ENCODE measurements at places on chromosomes 13 and 19.
A peak's percentile ranks its signal among the peaks of the same experiment; 100 is the strongest.

DNA sequence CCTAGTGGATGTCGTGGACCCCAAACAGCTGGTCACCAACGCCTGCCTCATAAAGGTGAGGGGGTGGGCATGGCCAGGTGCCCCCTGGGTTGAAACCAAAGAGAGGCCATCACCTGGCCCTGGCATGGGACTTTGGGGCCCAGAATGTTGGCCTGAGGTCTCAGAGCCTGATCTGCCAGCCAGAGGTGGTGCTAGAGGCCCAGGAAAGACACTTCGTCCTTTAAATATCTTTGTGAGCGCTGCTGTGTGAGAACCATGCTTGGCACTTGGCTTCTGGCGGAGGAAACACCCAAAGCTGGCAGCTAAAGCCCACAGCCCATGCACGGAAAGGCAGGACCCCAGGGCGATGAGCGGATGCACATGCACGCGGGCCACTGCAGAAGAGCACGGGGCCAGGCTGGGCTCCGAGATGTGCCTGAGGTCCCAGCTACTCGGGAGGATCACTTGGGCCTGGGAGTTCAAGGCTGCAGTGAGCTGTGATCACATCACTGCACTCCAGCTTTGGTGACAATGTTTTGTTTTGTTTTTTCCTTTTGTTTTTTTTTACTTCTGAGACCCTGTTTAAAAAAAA, 4.3 kb upstream of the ADM5 start:
- ATAC-seq, result no peak

- no peak for ATAC-seq
These were observed 420.1 kb downstream of the TBC1D4 start for GRCh38 chr13:75061909-75062308.

DNA sequence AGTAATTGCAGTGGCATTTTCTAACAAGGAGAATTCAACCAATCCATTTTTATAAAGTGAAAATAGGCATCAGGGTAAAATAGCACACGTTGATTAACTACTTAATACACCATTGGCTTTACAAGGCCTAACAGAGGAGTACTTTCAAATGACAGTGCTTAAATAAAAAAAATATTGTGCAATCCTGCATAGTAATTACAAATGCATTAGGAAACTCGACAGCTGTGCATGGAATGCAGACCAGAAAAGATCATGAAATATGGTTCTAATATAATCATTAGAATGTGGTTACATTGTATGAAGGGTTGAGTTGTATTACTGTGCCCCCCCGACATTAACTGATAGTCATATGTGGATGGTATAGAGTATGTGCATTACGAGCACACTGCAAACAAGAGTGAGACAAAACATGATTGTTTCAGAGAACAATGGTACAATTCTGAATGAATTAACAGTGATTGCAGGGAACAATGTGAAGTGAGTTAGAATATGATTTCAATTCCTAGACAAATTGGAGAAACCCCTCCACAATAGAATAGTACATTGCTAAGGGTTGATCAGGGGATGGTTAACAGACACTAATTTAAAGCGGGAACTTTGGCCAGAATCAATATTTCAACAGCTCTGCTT, 270.6 kb downstream of the GPC5 start:
- no peak for ATAC-seq

- ATAC-seq, result no peak
These were observed 260.0 kb downstream of the NDFIP2 start for GRCh38 chr13:79740991-79741390.

- peak; percentile 68 for ATAC-seq
These were observed at the start of gene SCGB2B2 for GRCh38 chr19:34676697-34677385. Gene SCGB2B2, minus strand, starts transcription at chr19:34677159. Its CDS starts 82,596 bp downstream, at chr19:34594563.

DNA sequence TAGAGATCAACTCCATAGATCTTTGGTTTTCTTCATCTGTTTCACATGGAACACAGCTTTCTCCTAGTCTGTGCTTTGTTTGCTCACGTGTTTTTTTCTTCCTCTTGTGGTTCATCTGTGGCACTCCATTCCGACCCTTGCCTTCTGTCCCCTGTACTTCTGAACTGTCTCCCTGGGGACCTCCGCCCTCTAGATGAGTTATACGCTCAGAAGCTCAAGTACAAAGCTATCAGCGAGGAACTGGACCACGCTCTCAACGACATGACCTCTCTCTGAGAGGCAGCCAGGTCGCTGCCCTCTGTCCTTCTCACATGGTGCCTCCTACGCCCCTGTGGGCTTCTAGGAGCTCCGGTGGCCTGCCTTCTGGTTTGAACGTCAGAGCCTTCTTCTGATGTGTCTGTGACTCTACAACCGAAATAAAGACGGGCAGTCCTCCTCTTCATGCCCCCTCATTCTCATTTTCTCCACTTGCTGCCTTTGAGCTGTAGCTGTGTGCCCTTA, 16.6 kb upstream of the RAB8A start:
- ATAC-seq, result peak; percentile 13

- ATAC-seq, result no peak
These were observed 11.5 kb downstream of the PTPRS start for GRCh38 chr19:5329141-5329540.

DNA sequence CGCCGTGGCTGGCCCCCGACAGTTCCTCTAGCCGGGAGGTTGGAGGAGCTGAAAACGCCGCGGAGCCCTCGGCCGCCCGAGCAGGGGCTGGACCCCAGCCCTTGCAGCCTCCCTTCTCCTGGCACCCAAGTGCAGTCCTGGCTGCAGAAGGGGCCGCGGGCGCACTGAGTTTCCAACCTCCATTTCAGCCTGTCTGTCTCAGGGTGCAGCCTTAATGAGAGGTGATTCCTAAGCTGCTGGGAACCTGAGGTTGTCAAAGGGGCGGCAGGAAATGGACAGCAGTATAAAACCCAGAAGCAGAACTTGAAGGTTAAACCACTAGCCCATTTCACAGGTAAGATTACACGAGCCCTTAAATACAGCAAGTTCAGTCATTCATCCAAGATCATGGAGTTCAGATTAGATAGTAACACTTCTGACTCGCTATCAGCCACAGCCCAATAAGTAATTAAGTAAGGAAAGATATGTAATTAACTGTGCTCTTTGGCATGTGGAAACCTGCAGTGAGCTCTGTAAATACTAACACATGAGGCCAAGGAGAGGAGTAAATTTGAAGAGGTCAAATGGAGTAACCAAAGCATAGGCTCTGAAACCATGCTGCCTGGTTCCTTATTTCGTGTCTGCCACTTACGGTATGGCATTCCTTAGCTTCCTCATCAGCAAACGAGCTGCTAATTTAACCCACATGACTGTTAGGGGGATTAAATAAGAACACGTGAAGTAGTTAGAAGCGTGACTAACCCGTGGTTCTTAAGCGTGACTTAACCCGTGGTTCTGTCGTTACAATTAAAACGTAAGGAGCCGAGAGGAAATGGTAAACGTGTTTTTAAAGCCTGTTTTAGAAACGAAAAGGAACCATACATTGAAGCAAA, 686 bp downstream of the SETDB2 start:
- peak; percentile 13 for ATAC-seq

DNA sequence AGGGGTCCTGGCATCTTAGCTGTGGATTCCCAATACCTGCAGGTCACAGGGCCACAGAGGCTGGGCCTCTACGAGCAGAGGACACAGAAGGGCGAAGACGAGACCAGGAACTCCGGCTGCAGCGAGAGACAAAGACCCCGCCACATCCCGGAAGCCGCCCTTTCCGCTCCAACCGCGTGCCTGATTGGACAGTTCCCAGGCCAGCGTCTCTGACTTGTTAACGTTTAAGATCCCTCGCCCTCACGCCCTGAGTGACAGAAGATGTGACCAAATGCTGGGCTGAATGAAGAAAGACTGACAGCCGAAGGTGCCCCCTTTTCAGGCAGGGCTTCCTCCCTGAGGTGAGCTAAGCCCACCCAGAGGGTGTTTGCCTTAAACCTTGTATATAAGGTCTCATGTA, at the start of gene ZNF98:
ZNF98 (minus strand) TSS at position 136 of the 400 bp plus-strand sequence; CDS start at position 14, 122 bp downstream.
- ATAC-seq, result peak; percentile 61

GRCh38 chr19:18915639-18916038, 3.5 kb downstream of the COPE start:
- no peak for ATAC-seq

- ATAC-seq, result no peak
These were observed 8.3 kb upstream of the NANOS3 start for GRCh38 chr19:13868663-13869062.

- ATAC-seq, result no peak
These were observed 107.8 kb upstream of the TNFSF11 start for GRCh38 chr13:42466123-42466522.

DNA sequence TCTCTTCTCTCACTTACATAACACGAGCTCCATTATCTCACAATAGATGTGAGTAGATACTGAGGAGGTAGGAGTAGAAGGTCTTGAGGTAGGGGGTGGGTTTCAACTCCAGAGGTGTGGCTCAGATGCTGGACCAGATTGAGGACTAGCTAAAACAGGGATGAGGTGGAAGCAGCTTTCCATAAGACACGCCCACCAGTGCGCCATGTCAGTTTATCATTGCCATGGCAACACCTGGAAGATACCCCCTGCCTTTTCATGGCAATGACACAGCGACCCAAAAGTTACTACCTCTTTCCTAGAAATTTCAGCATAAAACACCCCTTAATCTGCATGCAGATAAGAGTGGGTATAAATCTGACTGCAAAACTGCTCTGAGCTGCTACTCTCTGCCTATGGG, 44.1 kb downstream of the KCTD15 start:
- ATAC-seq, result no peak

GRCh38 chr13:48600374-48601364, 53.1 kb upstream of the CYSLTR2 start:
- no peak for ATAC-seq

GRCh38 chr19:3151563-3152418, 16.0 kb downstream of the GNA15 start:
- ATAC-seq, result no peak

- ATAC-seq, result no peak
These were observed 13.5 kb downstream of the KCTD12 start for GRCh38 chr13:76872675-76873074.

GRCh38 chr19:33422369-33423180, 49.1 kb downstream of the CEBPG start:
- no peak for ATAC-seq

GRCh38 chr13:85597790-85598500, 201.3 kb downstream of the SLITRK6 start:
- no peak for ATAC-seq

DNA sequence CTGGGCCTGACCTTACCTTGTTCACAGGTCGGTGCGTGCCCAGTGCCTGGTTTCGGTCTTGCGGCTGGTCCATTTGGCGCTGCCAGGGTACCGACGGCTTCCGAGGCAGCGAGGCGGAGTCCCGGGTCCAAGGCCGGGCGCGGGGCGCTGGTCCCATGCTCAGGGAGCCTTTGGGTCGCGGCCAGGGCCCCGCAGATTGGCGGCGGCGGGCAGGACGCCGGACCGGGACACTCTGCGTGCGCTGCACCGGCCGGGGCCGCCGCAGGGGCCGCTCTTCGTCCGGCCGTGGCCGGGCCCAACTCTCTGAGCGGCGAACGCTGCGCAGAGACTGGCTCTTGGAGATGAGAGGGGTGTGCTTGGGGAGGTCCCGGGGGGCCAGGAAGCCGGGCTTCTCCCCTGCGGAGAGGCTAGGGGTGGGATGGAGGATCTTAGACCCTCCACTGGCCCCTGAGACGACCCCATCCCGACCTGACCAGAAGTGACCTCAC, 3.4 kb upstream of the WIZ start:
- peak; percentile 16 for ATAC-seq

DNA sequence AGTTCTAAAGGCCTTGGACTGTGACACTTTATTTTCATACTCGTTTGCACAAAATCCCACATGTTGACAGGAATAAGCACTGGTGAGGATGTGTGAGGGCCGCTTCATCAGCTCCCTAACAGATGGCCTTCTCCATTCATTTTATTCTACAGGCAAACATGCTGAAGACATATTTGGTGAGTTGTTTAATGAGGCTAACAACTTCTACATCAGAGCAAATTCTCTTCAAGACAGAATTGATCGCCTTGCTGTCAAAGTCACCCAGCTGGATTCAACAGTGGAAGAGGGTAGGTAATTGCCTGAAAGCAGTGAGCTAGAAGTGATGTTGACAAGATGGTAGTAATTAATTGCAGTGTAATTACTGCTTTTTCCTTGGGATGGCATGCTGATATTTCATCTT, 95.7 kb downstream of the GPR12 start:
- ATAC-seq, result no peak

DNA sequence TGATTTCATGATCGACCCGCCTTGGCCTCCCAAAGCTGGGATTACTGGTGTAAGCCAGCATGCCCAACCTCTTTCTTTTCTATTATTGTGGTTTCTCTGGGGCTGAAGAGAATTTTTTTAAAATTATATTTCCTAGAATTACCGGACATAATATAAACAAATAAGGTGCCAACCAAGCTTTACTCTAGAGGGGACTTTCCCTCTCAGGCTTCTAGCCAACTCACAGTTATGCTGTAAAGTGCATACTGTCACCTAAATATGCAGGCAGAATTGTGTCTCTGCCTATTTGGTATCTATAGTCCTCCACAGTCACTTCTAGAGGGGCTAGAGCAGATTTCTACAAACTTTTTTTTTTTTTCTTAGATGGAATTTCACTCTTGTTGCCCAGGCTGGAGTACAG, 41.6 kb upstream of the ZNF681 start:
- no peak for ATAC-seq

- ATAC-seq, result no peak
These were observed 82.2 kb downstream of the HS6ST3 start for GRCh38 chr13:96172066-96172465.

- ATAC-seq, result no peak
These were observed 409 bp downstream of the FOSB start for GRCh38 chr19:45468159-45468651.

GRCh38 chr13:113904411-113904810, 40.5 kb upstream of the GAS6 start:
- peak; percentile 69 for ATAC-seq

DNA sequence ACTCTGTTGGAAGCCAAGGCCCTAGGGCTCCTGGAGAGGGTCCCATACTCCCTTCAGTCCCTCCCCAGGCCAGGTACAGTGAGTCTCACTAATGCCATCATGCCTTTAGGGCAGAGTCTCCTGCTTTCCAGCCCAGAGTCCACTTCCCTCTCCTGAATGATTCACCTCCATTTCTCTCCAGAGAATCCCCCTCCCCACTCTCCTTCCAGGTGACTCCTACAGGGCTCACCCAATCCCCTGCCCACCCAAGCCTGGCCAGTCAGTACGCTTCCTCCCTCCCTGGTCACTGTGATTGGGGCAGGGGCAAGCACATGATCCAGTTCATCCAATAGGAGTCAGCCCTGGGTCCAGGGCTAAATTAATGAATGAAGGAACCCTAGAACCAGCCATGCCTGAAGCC, 35.0 kb upstream of the PNMA8B start:
- no peak for ATAC-seq

GRCh38 chr13:103547914-103548313, 481.7 kb upstream of the SLC10A2 start:
- ATAC-seq, result no peak

- ATAC-seq, result no peak
These were observed 64.9 kb upstream of the MEDAG start for GRCh38 chr13:30841154-30841553.

GRCh38 chr13:46633416-46633815, 80.4 kb downstream of the LRCH1 start:
- ATAC-seq, result peak; percentile 43

Data from gastroesophageal sphincter (tissue), 4 donors.